ENCODE measurements at places on chromosomes 3 and 15. TPM values are rescaled to one million over a fixed set of nuclear protein-coding genes. Genes with fewer than 3 reads are reported as not detected.

GRCh38 chr3:9914011-9914410 is 2.9 kb upstream of the IL17RC start:
- H3K4me3 ChIP-seq, result no peak overlapping the region
- H3K27me3 ChIP-seq, result no peaks in the 10 kb centered on the region
- peaks cover 40% of the 10 kb centered on the region for H3K4me1 ChIP-seq
- no peaks in the 10 kb centered on the region for H3K36me3 ChIP-seq
- no peak overlapping the region for H3K27ac ChIP-seq
- DNase-seq, result no peak

- DNase-seq, result no peak
- no peak overlapping the region for H3K4me3 ChIP-seq
- H3K27me3 ChIP-seq, result no peaks in the 10 kb centered on the region
- no peaks in the 10 kb centered on the region for H3K36me3 ChIP-seq
- H3K4me1 ChIP-seq, result peaks cover 15% of the 10 kb centered on the region
- no peak overlapping the region for H3K27ac ChIP-seq
Measured at GRCh38 chr3:135967867-135968266, 2.3 kb downstream of the PPP2R3A start.

GRCh38 chr15:45395943-45396342 is 17.6 kb upstream of the GATM start:
- no peak for DNase-seq
- no peaks in the 10 kb centered on the region for H3K27me3 ChIP-seq
- no peaks in the 10 kb centered on the region for H3K4me1 ChIP-seq
- H3K27ac ChIP-seq, result no peak overlapping the region
- no peaks in the 10 kb centered on the region for H3K36me3 ChIP-seq

DNA sequence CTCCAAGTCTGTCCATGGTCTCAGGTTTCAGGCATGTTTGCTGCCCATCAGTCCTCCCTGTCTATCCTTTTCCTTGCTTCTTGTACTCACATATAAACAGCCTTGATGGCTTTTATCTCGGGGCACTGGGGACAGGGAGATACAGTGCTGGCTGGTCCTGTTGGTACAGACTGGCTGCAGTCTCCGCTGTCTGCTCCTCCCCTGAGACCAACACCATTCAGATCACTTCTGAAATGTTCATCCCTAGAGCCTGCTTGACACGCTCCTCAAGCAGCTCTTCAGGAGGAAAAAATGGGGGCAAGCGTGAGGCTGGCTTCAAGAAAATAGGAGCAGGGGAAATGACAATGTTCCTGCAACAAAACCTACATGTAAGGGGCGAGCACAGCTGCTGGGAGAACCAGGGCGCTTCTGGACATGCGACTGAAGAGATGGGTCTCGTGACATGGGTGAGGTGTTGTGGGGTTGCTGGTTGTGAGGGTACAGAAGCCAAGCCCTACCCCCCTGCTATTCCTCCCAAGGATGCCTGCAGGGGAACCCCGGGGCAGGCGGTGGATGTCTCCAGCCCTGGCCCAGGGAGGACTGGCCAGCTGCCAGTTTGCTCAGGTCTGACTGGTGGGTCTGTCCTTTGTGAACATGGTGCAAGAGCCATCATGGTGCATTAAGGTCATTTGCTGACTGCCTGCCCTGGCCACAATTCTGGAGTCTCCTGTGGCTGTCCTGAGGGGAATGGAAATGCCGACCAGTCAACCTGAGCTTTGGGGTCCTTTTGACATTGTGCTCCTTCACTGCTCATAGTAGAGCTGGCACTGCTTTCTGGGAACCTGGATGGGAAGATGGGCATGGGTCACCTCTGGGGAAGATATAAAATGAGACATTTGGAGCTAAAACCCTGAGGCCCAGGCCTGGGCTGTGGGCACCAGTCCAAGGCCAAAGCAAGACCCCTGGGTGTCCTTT is 40.1 kb downstream of the KY start:
- no peak for DNase-seq
- H3K36me3 ChIP-seq, result no peaks in the 10 kb centered on the region
- no peaks in the 10 kb centered on the region for H3K27me3 ChIP-seq
- no peak overlapping the region for H3K27ac ChIP-seq

- H3K36me3 ChIP-seq, result no peaks in the 10 kb centered on the region
- no peaks in the 10 kb centered on the region for H3K27me3 ChIP-seq
Measured at GRCh38 chr3:109927161-109927560, 589.8 kb upstream of the DPPA4 start.

DNA sequence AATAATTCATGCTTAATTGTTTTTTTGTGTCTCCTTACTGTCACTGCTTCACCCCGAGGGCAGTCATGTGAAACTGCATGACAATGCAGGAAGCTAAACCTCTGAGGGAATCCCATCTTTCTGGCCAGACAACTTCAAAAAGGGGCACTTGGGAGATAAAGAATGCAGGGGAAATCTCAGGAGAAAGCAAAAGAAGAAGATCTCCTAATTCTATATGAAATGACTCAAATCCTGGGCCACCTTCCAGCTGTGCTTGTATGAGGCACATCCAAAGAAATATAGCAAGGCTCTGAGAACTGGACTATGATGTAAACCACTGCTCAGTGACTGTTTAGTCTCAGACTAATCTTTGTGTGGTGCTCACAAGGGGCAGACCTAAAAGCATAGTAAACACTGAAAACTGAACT is 22.6 kb upstream of the UMPS start:
- H3K27ac ChIP-seq, result no peak overlapping the region
- no peaks in the 10 kb centered on the region for H3K4me1 ChIP-seq
- no peaks in the 10 kb centered on the region for H3K36me3 ChIP-seq
- DNase-seq, result no peak
- no peaks in the 10 kb centered on the region for H3K27me3 ChIP-seq
- no peak overlapping the region for H3K4me3 ChIP-seq

- H3K27me3 ChIP-seq, result no peaks in the 10 kb centered on the region
- H3K4me3 ChIP-seq, result no peak overlapping the region
- H3K4me1 ChIP-seq, result no peaks in the 10 kb centered on the region
- H3K27ac ChIP-seq, result no peak overlapping the region
Measured at GRCh38 chr3:98508582-98508981, 11.1 kb downstream of the OR5K2 start.

GRCh38 chr3:46660543-46661523 is 32.6 kb downstream of the ALS2CL start:
- no peak overlapping the region for H3K4me3 ChIP-seq
- no peak for DNase-seq
- H3K27me3 ChIP-seq, result no peaks in the 10 kb centered on the region
- peaks cover 5% of the 10 kb centered on the region for H3K4me1 ChIP-seq
- H3K27ac ChIP-seq, result no peak overlapping the region
- H3K36me3 ChIP-seq, result no peaks in the 10 kb centered on the region

- H3K36me3 ChIP-seq, result no peaks in the 10 kb centered on the region
- DNase-seq, result no peak
- no peak overlapping the region for H3K27ac ChIP-seq
- H3K4me1 ChIP-seq, result peaks cover 3% of the 10 kb centered on the region
- no peaks in the 10 kb centered on the region for H3K27me3 ChIP-seq
Measured at GRCh38 chr3:59404851-59405250, 355.0 kb upstream of the CFAP20DC start.

- no peak overlapping the region for H3K4me3 ChIP-seq
- DNase-seq, result no peak
- H3K27ac ChIP-seq, result no peak overlapping the region
- H3K36me3 ChIP-seq, result no peaks in the 10 kb centered on the region
Measured at GRCh38 chr3:4044619-4045018, 245.4 kb downstream of the LRRN1 start.

- peaks cover 84% of the 10 kb centered on the region for H3K36me3 ChIP-seq
- no peaks in the 10 kb centered on the region for H3K27me3 ChIP-seq
- peaks cover 13% of the 10 kb centered on the region for H3K4me1 ChIP-seq
- no peak for DNase-seq
Measured at GRCh38 chr15:90890839-90891238, 6.5 kb downstream of the FES start.

GRCh38 chr3:12934431-12934830 is 93.1 kb upstream of the RPL32 start:
- H3K27me3 ChIP-seq, result no peaks in the 10 kb centered on the region
- peaks cover 64% of the 10 kb centered on the region for H3K36me3 ChIP-seq
- no peak for DNase-seq
- peak overlapping the region; percentile 48 for H3K27ac ChIP-seq
- H3K4me3 ChIP-seq, result no peak overlapping the region
- peaks cover 25% of the 10 kb centered on the region for H3K4me1 ChIP-seq

DNA sequence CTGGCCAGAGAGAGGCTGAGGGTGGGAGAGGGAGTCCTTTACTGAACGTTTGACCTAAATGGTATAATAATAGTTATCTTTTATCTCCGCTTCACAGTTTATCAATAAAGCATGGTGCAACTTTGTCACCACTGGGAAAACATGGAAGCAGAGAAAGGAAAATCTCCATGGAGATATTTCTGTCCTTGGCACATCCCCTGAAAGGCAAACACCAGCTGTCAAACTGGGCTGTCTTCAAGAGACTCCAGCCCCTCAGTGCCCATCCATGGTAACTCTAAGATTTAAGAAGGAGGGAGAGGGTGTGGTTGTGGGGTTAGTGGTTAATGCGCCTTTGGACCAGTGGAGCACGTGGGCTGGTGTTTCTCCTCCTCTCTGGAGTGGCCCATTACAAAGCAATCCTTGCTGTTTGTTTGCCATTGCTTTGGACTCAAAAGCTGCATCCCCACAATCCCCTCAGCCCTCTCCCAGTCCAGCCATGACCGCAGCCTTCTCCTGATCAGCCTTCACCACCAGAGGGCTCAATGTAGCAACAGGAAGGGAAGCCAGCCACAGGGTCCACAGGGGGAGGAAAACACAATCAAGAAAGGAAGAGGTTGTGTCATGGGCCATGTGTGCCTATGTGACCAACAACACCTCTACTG is 38.2 kb upstream of the FAM174B start:
- no peak for DNase-seq
- H3K27ac ChIP-seq, result no peak overlapping the region
- no peak overlapping the region for H3K4me3 ChIP-seq
- no peaks in the 10 kb centered on the region for H3K27me3 ChIP-seq

DNA sequence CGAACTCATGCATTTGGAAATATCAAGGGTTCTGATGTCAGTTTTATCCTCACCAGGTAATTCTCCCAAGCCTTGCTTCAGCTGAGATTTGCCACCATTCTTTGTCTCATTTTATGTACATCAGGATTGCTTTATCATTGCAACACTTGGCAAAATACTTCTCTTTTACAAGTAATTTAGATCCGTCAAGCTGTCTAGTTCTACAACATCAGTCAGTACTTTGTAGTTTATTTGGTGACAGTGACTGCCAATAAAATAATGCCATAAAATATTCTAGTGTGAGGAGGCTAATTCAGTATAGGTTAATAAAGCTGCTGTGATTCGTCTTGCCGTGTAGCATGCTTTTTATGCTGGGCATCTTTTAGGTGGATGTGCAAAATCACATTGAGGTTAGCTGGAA is 565.3 kb upstream of the SGO1 start:
- no peaks in the 10 kb centered on the region for H3K27me3 ChIP-seq
- no peak overlapping the region for H3K4me3 ChIP-seq
- DNase-seq, result no peak
- H3K4me1 ChIP-seq, result no peaks in the 10 kb centered on the region

DNA sequence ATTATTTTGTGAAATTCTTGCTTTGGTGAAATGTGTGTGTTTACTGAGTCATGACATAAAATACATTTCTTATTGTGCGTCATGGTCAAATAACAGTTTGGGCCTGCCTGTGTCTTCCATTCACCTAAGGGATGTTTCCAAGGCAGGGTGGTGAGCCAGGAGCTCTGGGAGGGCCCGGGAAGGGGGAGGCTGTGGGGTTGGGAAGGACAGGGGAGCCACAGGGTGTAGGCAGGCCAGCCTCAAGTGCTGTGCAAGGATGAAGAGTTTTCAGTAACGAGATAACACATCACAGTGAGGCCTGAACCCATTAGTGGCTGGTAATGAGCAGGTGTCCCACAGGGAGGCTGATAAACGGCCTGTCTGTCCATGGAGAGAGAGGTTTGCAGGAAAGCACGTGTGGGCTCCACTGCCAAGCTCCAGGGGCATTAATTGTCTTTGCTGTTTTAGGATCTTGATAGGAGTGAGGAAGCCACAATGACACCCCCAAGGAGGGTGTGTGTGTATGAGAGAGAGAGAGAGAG is 35.6 kb upstream of the SEC13 start:
- no peak for DNase-seq
- no peak overlapping the region for H3K4me3 ChIP-seq
- peaks cover 8% of the 10 kb centered on the region for H3K4me1 ChIP-seq

- H3K36me3 ChIP-seq, result no peaks in the 10 kb centered on the region
- no peak for DNase-seq
- H3K4me3 ChIP-seq, result peak overlapping the region; percentile 35
Measured at GRCh38 chr3:49469037-49469935, 781 bp upstream of the DAG1 start.

DNA sequence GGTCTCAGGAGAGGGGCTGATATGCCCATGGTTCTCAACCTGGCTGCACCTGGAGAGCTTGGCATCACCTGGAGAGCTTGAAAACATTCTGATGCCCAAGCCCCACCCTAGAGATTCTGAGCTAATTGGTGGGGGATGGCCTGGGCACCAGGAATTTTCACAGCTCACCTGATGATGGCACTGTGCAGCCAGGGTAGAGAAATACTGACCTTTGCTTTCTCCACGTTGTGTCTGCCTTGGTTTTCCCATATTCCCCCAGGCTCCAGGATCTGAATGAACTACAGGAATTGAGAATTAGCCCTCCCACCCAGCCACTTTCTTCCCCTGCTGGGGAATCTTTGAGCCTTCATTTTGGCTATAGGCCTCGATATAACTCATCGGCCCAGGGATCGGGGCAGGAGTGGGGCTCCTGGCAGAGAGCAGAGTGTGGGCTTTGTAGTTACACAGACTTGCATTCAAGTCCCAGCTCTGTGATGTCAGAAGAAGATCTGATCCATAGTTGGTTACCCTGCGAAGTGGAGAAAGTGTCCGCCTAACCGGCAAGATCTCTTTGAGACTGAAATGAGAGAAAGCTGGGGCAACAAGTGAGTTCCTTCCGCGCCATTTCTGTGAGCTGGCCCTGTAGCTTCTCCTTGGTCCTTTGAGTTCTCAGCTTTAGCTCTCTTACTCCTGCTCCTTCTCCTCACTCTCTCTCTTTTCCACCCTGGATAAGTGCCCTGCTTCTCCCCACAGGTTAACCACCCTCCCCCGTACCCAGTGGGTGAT is 33.1 kb upstream of the UBE2Q2 start:
- no peak for DNase-seq
- no peak overlapping the region for H3K4me3 ChIP-seq
- H3K4me1 ChIP-seq, result no peaks in the 10 kb centered on the region
- no peak overlapping the region for H3K27ac ChIP-seq
- no peaks in the 10 kb centered on the region for H3K36me3 ChIP-seq

GRCh38 chr3:62874711-62875557 is at the start of gene CADPS:
Gene CADPS, minus strand, starts transcription at chr3:62875416. Its CDS starts 387 bp downstream, at chr3:62875029.
- H3K4me1 ChIP-seq, result peaks cover 14% of the 10 kb centered on the region
- H3K27ac ChIP-seq, result no peak within 1 kb of the TSS
- H3K27me3 ChIP-seq, result peaks cover 18% of the 10 kb centered on the region
- H3K36me3 ChIP-seq, result no peaks in the 10 kb centered on the region

Gene ZNF860
- 2.6 TPM for total RNA-seq

Gene ECE2
- total RNA-seq, result not detected

Gene GATM
- 13.6 TPM for total RNA-seq

Gene SLC12A6
- 55.8 TPM for total RNA-seq

Gene GOLGA8S
- not detected for total RNA-seq

Gene CTXN2
- total RNA-seq, result not detected

Gene COL6A5
- total RNA-seq, result 6.1 TPM

Gene GPR87
- total RNA-seq, result 0.34 TPM

Gene FGD5
- total RNA-seq, result 90.4 TPM
